GM12892 (cell line): ENCODE measurements at places on chromosomes 5 and 9.

GRCh38 chr5:1279443-1280151 is 15.3 kb downstream of the TERT start:
- no peak for DNase-seq

GRCh38 chr5:105882956-105883481 is 1787.7 kb downstream of the EFNA5 start:
- no peak for DNase-seq

GRCh38 chr9:89497257-89497963 is 503 bp downstream of the SEMA4D start:
- peak; percentile 52 for DNase-seq

DNA sequence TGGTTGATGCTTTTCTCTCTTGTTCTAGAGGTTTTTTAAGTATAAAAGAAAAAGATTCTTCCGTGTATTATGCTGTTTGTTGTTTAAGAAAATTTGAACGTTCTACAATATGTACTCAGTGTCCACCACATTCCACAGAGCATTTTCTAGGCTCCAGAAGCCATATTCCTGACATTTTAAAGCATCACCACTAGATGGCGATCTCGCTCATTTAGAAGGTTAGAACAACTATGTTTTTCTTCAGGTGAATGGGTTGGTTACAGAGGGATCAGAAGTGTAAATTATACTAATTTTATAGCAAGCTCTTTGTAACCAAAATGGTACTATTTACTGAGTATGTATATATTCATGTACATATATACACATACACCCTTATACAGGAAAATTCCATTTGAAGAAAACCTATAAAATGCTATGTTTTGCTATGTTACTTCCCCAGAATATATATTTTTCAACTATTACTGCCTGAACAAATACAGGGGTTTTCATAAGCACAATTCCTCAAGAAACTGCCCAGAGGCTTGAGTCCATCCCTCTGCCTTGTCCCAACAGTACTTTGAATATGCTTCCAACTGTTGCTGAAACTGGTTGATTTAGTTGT is 284.3 kb downstream of the CCDC171 start:
- DNase-seq = peak; percentile 5

DNA sequence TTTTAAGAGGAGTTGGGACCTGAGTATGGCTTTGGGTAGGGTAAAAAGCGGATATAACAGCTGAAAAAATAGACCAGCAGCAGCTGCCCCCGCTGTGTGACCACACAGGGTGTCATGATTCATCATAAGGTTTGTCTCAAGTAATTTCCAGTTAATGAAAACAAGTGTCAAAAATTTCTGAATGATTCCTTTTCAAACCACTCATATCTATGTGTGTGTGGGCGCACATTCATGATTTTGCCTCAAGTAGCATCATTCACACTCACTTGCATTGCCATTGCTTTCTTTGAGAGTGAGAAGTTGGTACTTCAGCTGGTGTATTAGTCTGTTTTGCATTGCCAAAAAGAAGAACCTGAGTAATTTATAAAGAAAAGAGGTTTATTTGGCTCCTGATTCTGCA is 12.1 kb upstream of the TNFAIP8 start:
- no peak for DNase-seq

DNA sequence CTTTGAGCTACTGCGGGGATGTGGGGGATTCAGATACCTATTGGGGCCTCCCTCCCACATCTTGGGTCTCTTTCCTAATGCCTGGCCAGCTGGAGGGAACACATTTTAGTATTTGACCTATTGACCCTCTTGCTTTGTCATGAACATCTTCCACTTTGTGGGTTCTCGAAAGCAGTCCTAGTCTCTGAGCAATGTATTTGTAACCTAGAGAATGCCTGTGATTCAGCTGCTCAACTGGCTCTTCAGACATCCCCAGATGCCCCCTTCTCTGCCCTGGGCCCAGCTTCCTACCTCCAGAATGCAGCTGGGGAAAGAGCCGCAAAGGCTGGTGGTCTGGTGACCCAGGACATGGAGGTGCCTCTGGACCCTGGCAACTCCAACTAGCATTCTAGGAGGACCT is 32.2 kb downstream of the APTX start:
- DNase-seq = no peak

DNA sequence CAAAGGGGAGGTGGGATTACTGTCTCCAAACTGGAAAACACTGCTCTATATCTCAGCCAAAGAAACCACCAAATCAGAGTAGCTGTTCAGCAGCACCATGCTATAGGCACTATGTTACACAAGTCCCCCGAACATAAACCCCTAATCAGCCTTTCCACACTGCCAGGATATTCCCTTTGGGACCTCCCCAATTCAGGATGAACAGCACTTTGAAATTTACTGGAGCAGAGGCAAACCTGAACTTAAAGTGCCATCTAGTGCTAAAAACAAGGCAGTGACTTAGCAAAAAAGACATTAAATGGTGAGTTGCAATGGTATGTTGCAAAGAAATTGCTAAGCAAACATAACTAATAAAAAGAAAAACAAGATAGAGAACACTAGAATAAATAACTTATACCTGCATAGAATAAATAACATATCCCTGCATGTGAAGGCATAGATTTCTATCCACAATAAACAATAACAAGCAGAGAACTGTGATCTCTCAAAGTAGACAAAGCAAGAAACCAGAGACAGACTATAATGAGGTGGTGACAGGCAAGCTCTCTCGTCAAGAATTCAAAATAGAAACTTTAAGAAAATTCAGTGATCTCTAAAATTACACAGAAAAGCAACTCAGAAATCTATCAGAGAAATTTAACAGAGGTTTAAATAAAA is 584.4 kb upstream of the ACO1 start:
- no peak for DNase-seq

DNA sequence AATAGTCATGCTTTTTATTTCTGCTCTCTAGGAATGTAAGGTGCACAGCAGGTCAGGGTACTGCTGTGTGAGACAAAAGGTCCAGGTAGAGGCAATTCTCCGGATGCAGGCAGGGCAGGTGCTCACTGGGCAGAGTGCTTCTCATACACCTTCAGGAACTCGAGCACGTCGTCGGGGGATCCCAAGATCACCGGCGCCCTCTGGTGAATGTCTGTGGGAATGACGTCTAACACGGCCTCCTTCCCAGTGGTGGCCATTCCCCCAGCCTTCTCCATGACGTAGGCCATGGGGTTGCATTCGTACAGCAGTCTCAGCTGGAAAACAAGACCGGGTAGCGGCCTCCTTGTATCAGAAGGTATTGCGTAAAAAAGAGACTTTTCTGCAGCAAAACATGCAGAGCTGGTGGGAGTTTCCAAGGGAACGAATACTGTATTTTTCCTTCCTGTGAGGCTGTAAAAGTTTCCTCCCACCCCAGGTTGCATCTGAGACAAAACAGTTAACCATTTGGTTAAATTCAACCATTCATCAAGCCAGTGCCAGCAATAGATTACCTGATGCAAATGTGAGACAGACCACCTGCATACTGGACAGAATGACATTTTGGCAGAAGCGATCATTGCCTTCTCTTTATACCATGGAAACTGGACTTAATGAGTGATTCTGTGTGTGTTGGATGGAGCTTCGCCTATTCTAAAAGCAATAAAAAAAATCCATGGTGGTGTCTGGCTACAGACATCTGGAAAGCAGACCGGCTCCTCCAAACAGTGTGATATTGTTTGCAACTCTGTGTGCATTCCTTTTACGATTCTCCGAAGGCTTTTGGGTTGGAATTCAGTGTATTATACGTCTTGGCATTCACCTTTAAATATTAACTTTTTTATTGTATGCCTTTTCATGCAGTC is 9.9 kb upstream of the FBP2 start:
- DNase-seq = peak; percentile 69

- DNase-seq = no peak
These were observed 299.4 kb upstream of the RASA1 start for GRCh38 chr5:86968301-86968753.

- no peak for DNase-seq
These were observed 172.1 kb downstream of the SNX18 start for GRCh38 chr5:54689411-54690251.

GRCh38 chr9:34377404-34377746 is 677 bp upstream of the MYORG start:
- no peak for DNase-seq

DNA sequence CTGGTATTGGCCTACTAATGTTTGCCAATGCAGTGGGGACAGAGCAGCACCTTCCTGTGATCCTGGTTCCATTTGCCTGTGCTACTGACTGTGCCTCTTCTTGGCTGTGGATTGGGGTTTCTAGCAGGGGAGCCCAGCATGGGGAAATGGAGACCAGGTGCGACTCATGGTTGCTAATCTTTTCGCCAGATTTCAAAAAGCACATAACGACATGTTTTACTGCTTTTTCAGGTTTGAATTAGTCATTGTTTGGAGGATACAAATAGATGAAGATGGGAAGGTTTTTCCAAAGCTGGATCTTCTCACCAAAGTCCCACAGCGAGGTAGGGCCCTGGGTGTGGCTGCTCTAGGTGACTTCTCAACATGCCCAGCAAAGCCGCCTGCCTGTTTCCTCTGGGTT is 57.6 kb downstream of the IPPK start:
- no peak for DNase-seq

- DNase-seq = no peak
These were observed 16.2 kb downstream of the OR2V2 start for GRCh38 chr5:181163487-181164075.

- no peak for DNase-seq
These were observed 243.0 kb downstream of the RAB3C start for GRCh38 chr5:58825899-58826298.

GRCh38 chr5:55003432-55004065 is 18.2 kb upstream of the ESM1 start:
- DNase-seq = no peak

DNA sequence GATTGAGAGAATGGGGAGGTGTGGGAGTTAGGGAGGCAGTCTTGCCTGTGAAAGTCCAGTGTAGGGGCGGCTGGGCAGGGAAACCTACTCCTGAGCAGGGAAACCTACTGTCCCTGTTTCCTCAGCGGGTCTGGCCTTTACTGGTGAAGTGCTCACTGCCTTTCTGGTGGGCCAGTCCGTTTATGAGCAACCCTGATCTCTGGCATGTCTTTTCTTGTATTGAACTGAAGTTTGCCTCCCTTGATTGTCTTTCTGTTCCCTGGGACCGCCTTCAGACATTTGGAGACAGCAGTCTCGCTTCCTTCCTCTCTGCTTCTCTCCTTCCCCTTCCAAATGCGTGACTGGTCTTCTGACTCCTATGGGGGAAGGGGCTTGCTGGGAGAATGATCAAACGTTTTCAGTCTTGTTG is 2.9 kb downstream of the SNX18 start:
- DNase-seq = no peak

DNA sequence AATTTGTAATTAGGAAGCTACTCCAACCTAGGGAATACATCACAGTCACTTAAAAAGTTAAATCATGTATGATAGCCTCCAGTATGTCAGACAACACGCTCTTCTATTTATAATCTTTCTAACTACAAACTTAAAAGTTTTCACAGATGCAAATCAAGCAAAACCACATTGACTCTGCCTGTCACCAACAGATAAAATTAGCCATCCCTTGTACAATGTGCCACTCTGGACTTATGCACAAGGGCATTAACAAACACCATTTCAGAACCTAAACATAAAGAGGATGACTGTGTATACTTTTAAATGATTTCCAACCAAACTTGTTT is 14.7 kb downstream of the ERP44 start:
- no peak for DNase-seq

DNA sequence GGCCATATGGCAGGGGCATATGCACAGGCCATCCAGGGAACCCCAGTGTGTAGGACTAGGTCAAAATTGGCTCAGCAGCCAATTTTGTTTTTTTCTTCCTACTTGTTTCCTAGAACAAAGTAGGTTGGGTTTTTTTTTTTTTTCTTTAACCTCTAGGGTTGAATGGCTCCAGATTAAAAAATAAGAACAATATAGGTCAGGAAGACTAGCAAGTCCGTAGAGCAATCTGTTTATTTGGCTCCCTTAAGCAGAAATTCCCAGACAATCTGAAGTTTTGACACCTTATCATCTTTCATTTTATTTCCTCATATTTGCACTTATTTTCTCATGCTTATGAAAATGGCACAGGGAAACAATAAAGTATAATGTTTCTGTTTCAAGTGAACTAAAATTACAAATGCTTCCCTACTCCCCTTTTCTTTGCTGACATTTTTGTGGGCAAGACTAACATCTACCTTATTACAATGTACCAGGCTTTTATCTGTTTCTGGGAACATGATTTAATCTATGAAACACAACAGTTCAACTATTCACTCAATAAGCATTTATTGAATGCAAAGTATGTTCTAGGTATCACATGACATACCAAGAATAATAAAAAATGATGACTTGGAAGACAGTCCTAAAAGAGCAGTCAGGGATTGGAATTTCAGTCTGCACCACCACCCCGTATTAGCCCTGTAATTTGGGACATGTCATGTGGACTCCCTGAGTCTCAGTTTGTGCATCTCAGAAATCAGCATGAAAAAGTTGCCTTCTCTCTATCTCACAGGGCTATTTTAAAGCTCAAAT is 30.5 kb downstream of the TLR4 start:
- no peak for DNase-seq

- DNase-seq = no peak
These were observed 14.3 kb downstream of the OR2V2 start for GRCh38 chr5:181161534-181162175.

DNA sequence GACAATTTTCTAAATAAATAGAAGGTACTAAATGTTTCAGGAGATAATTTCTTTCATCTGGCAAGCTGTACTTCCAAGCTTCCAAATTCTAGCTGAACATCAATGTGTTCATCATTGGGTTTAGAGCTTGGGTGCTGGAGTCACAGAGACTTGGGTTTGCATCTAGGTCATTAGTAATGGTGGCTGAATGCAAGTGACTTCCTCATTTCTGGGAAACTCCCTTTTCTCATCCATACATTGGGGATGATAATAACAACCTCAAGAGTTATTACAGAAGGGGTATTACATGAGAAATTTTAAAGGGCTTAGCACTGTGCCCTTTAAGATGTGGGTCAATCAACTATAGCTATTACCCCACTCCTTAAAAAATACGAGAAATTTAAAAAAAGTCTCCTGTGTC is 41.1 kb upstream of the KLF4 start:
- DNase-seq = no peak

GRCh38 chr9:97749928-97750327 is 52.8 kb upstream of the XPA start:
- DNase-seq = no peak

DNA sequence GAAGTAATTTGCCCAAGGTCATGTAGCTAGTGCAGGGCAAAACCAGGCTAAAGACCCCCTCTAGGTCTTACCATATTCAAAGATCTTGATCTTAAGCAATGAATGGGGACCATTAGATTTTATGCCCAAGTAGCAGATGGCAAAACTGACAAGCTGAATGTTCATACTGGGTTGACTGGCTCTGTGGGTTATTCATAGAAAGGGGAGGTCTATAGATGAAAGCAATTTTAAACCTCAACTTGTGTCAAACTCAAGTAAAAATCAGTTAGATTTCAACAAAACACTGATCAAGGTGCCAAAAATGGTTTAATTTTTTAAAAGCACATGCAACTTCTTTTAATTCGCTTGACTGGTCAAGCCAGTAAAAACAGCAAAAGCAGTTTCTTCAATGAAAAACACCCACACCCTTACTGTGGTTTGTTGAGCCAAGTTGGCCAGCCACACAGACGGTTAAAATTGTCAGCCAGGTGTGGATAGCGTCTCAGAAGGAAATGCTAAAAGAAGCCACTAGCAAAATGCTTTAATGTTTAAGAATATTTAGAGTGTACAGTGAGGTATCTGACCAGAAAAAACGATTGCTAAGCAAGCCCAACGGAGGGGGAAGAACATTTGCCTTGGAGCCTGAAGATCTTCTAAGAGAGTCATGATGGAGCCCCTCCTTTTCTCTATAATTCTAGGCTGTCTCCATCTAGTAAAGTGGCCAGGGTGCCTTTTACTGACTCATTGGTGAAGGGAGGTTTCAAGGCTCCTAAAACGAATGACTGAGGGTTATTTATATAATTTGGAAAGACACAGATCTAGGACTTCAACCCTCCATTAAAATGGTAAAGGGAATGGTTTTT is 539.6 kb upstream of the CLINT1 start:
- DNase-seq = no peak
